Fibroblast of skin of right biceps (primary cell): ENCODE measurements at places on chromosomes 4 and X.

DNA sequence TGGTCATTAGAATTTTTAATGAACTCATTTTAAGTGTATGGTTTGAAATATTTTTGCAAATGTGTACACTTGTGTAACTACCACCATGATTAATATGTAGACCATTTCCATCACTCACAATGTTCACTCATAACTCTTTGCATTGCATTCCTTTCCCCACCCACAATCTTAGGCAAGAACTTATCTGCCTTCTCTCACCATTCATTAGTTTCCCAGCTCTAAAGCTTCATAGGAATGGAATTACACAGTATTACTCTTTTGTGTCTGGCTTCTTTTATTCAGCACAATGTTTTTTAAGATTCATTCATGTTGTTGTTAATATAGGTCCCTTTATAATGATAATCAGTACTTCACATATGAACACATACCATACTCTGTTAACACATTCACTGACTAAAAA is 106.1 kb downstream of the ARAP2 start:
- peak; percentile 78 for DNase-seq

DNA sequence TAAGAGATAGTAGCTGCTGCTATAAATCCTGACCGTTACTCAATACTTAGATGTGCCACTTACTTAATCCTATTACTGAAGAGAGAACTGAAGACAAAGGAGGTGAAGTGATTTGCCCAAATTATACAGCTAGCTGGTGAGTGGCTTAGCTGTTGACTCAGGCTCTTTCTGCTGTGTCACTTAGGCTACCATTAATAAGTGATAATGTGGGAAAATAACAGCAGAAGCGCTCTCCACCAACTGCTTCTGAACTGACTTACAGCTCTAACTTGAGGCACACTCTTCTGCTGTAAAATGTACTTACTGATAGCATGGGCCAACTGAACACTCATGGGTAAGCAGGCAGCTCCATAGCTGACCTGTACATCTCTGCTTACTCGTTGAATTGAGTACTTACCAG is 7.5 kb upstream of the KLHL5 start:
- DNase-seq, result no peak

DNA sequence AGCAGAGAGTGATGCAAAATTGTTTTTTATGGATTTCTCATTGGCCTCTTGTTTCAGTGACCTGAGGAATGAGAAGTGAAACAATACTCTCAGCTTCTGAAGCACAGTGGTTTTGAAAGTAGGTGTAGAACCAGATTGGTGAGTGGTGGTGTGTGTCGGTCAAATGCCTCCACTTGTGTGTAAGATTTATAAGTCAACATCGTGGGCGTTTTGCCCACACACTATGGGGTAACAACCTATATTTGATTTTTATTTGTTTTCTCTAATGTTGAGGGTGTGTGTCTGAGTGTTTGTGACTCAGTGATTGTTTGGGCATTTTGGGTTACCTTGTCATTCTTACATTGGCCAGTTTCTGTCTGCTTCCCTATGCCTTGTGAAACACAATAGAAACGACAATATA is 23.3 kb downstream of the ADGRL3 start:
- no peak for DNase-seq

GRCh38 chr4:11719879-11720278 is 291.2 kb upstream of the HS3ST1 start:
- no peak for DNase-seq

DNA sequence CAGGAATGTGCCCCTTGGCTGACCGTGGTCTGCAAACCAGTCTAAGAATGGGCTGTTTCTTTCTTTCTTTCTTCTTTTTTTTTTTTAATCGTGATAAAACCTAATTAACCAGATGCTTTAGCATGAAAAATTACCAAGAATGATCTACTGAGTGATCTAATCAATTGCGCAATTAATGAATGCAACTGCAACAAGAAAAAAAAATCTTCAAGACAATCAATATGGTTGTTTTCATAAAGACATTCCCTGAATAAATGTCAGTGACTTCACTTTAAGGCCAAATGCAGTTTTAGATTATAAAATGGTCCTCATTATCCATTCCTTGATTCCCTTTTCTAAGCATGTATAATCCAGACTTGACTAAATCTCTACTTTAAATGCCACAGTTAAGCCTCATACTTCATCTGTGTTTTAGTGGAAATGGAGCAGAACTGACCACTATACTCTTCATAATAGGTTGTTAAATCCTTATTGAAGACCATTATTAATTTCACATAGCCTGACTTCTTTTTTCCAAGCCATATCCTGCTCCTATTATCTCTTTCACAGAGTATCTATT is 51.6 kb upstream of the SETD7 start:
- DNase-seq, result peak; percentile 39

- peak; percentile 30 for DNase-seq
Measured at GRCh38 chr4:109169170-109169569, 133.3 kb downstream of the COL25A1 start.

- DNase-seq, result no peak
Measured at GRCh38 chr4:175787546-175787945, 24.5 kb downstream of the GPM6A start.

- peak; percentile 49 for DNase-seq
Measured at GRCh38 chrX:110086162-110086915, 83.4 kb downstream of the TMEM164 start.

DNA sequence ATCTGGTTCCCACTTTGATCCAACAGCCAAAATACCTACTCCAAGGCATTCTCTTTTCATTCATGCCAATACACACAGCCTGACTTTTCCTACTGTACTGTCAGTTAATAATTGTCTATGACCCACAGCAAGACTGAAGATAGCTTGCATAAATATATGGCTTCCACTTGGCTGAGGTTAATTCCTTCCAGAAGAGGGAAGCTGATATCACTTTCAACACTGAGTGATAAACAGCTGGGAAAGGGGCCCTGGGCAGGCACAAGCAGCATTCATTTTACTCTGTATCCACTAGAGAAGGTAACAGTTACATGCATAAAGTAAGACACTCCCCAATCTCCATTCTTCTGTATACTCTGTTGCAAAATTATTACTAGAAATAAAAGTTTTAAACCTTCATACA is 200.2 kb upstream of the UGT8 start:
- DNase-seq, result no peak

DNA sequence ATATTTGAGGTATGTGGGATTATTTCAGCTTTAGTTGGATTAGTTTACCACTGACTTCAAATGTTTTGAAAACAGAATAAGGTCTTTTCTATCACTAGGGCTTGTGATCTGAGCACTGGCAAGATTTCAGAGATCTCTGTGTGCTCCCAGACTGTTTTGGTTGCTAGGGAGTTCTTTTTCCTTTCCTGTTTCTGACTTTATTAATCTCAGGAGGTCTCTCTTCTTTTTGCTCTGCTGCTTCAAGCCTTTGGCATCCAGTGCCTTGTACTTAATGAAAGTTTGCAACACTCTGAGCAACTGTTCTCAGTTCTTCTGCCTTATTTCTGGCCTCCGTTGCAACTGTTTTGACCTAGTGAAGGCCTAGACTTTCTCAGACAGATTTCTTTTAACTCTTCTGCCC is 32.1 kb upstream of the PAQR3 start:
- no peak for DNase-seq

GRCh38 chr4:41297832-41298231 is 41.1 kb downstream of the UCHL1 start:
- DNase-seq, result no peak

DNA sequence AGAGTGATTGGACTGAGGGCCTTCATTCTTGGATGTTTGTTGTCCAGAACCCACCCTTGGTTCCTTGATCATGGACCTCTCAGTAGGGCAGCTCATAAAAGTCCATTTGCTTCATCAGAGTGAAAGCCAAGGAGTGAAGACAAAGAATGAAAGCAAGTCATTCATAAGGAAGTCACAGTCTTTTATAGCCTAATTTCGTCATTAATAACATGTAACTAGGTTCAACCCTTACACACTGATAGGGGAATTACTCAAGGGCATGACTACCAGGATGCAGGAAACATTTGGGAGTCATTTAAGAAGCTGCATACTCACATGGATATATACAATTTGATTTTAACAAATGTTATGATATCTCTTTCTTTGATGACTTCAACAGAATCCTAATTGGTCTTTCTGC is 95.2 kb downstream of the RPA4 start:
- no peak for DNase-seq

DNA sequence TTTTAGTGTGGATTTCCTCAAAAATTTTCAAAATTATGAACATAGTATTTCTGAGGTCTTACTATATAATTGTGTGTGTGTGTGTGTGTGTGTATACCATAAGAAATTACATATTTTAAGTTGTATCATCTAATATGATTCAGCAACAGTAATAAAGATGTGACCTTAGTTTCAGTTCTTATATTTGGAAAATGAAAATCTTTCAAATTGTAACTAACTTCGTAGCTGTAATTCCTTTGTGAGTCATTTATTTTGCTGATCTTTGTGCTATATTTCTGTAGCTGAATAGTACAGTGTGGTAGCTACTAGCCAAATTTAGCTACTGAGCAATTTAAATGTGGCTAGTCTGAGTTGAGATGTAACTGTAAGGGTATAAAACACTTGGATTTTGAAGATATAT is 116.4 kb downstream of the RAP1GDS1 start:
- peak; percentile 47 for DNase-seq

GRCh38 chr4:20512033-20512792 is 188.0 kb upstream of the PACRGL start:
- no peak for DNase-seq

- DNase-seq, result peak; percentile 37
Measured at GRCh38 chr4:145956288-145956890, 17.8 kb upstream of the ZNF827 start.

DNA sequence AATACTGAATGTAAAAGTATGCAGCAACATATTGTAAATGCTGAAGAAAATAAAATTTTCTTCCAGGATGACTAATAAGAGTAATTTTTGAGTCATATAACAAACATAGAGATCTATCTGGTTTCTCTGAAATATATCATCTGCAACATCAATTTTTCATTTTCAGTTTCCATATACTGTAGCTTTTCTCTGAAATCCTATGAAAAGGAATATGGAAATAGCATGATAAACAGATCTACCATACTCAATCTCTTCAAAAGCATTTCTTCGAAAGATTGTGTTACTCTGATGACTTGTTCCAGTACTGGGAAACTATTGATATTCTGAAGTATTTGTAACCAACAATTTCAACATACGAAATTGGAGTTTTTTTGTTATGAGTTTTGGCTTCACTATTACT is 1156.7 kb downstream of the FAM133A start:
- DNase-seq, result no peak

DNA sequence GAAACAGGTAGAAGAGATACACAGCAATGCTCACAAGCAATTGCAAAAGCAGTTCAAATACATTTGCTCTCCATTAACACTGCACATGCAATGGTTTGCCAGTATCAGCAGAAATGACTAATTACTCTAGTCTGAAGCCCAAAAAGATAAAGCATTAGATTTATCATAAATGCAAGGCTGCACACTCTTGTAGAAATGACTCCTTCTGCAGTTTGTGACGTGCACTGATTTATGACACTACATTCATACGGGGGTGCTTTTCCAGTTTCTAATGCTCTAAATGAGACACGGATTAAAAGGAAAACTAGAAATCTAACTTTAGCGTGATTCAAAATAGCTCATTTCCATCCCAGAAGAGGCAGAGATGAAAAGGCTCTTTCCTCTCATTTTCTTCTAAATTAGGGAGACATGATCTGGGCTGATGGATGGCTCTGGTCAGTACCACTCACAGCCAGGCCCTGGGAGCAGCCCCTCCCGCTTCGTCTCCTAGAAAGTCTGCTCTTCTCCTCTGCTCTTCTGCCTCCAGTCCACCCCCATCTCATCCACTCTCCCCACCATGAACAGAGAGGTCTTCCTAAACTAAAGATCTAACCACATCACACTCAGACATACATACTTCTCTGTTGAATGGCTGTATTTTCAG is 33.2 kb downstream of the PPP2R2C start:
- DNase-seq, result no peak

DNA sequence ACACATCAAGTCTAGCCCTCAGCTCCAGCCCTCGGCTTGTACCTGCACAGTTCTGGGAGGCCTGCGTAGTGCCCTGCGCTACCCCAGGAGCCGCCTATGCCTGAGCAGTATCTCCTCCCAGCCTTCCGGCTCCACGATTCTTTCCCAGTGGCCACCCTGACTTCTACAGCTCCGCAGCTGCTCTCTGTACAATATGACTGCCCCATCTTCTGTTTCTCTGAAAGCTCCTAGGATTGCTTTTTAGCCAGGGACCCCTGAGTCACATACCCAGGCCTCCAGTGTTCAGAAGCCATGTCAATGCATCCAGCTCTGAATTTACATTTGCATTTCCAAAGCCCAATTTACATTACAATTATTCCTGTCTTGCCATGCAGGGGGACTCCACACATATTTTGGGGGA is 135.5 kb downstream of the PJA1 start:
- DNase-seq, result no peak

GRCh38 chrX:48937054-48937907 is 18.5 kb upstream of the PIM2 start:
- DNase-seq, result peak; percentile 28

GRCh38 chrX:40145923-40146261 is 48.1 kb upstream of the BCOR start:
- DNase-seq, result no peak

- no peak for DNase-seq
Measured at GRCh38 chr4:22910200-22910599, 217.5 kb downstream of the GBA3 start.

- no peak for DNase-seq
Measured at GRCh38 chr4:39526765-39527295, 409 bp downstream of the UGDH start.

DNA sequence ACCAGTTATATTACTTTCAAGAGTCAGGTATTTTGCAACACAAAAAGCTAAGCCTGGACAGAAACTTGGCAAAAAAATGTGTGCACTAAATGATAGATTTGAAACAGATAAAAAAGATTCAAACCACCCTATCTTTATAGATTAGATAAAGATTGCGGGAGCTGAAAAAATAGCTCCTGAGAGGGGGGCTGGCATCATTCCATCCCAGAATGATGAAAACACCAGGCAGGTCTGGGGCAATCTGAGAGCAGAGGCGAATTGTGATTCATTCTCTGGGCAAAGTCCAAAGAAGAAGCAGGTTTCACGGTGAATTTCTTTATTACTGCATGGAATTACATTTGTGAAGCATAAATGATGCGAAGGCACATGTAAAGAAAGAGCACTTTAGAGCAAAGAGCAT is 168.5 kb upstream of the DMD start:
- DNase-seq, result peak; percentile 1

- peak; percentile 25 for DNase-seq
Measured at GRCh38 chrX:10794203-10794630, 173.8 kb upstream of the MID1 start.

- DNase-seq, result no peak
Measured at GRCh38 chrX:1533058-1533457, 3.9 kb downstream of the P2RY8 start.

DNA sequence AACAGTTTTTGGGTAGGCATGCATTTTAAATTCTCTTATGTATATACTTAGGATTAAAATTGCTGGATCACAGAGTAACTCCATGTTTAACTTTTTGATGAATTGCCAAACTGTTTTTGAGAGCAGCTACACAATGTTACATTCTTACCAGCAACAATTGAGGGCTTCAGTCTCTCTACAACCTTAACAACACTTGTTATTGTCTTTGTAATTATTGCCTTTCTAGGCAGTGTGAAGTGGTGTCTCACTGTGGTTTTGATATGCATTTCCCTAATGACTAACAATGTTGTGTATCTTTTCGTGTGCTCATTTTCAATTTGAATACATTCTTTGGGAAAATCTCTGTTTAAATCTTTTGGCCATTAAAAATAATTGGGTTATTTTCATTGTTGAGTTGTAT is 17.3 kb upstream of the F11 start:
- DNase-seq, result no peak

- DNase-seq, result peak; percentile 70
Measured at GRCh38 chrX:120781403-120781802, 94.3 kb downstream of the CT47B1 start.
